ENCODE measurements at places on chromosomes 12 and 14. TPM values are rescaled to one million over a fixed set of nuclear protein-coding genes. Genes with fewer than 3 reads are reported as not detected.

- DNase-seq: no peak
Observed at GRCh38 chr12:12365931-12366431, 9.1 kb downstream of the BORCS5 start.

- no peak for DNase-seq
Observed at GRCh38 chr14:21558703-21559170, 21.1 kb downstream of the OR10G3 start.

DNA sequence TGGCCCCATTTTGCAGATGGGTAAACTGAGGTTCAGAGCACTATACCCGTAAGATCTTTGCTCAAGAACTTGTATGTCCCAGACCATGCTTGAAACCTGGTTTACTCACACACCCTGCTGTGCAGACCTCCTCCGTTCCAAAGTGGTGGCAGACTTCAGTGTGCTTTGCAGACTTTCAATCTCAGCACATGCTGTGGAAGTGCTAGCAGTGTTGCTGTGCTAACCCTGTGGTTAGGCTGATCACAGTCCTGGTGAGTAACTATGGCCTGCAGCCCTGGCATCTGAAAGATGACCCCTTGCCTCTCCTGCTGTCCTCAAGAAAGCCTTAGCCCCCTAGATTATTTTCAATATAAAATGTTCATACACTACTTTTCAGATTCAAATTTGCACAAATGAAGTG, 450.6 kb downstream of the DPF3 start:
- DNase-seq: no peak

CCDC60 gene
- total RNA-seq: 1.2 TPM

DNA sequence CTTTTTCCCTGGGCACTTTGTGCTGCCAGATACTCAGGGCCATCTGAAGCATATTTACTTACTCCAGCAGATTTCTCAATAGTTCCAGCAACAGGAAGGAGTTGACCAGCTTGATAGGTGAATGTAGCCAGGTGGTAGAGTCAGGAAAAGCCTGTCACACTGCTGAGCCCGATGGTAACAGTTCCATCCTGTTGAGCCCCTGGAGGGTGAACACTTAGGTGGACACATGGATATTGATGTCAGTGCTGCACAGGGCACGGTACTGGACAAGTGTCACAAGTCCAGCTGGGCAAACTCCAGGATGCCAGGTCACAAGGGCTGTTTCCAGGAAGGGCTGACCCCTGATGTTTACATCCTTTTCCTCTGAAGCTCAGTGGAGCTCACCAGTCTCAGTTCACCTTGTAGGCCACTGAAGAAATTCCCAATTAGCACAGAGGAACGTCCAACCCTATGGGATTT, 2.3 kb upstream of the SMOC1 start:
- no peak for DNase-seq

All from left colon (tissue), 2 donors.